ENCODE measurements at places on chromosomes 11 and 22.

DNA sequence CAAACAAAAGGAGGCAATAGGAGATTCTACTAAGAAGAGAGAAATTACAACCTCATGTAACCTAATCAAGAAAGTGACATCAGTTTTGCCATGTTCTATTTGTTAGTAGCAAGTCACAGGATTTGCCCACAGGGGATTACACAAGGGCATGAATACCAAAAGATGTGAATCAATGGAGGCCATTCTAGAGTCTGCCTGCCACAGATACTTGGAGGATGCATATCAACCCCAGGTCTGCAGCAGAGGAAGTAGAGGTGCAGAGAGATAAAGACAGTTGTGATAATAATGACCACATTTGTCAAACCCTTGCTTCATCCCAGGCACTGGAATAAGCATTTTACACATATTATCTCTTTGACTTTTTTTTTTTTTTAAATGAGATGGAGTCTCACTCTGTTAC lies 2.4 kb upstream of the ASCC2 start:
- DNase-seq, result no peak

GRCh38 chr22:48592488-48592887 lies 1235.2 kb downstream of the BRD1 start:
- no peak for DNase-seq

- no peak for DNase-seq
Observed at GRCh38 chr11:77171885-77172665, 44.0 kb downstream of the MYO7A start.

DNA sequence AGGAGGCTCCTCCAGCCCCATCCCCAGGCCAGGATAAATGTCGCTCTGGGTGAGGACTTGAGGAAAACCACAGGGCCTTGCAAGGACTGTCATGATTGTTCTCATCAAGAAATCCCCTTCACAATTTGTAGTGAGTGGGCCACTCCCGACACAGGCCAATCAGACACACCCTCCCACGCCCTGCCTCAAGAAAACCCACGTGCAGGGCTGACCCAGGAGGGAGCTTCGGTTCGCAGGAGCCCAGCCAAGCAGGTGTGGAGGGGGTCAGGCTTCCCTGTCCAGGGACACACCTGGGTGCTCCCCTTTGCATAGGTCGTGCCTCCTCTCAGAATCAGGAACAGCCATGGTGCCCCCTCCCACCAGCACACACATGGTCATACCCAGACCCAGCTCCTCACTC lies 43.2 kb downstream of the SHANK2 start:
- no peak for DNase-seq

DNA sequence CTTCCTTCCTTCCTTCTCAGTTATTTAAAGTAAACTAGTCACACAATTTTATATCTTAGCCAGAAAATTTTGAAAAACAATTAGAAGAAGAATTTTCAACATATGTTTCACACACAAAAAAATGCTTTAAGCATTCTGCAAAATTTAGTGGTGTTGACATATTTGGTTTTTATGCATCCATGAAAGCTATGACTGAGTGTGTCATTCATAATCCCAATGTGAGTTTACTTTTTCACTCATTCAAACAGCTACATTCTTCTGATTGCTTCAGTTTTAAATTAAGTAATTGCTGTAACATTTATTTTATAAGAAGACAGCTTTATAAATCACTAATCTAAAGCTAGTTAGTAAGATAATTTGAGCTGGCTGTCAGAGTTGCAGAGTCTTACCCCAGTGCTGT lies 453.5 kb downstream of the LRRC4C start:
- no peak for DNase-seq

DNA sequence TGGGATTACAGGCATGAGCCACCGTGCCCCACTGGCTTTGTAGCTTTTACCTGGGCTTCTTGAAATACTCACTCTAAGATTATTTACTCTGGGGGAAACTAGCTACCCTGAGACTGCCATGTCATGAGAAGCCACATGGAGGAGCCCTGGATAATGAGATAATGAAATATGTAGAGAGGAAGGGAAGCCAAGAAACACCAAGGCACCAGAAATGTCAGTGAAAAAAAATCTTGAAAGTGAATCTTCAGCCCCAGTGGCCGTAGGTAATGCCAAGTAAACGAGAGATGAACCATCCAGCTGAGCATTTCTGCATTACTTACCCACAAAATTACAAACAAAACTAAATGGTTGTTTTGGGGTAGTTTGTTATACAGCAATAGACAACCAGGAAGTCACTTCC lies 125.6 kb downstream of the APIP start:
- DNase-seq, result no peak

DNA sequence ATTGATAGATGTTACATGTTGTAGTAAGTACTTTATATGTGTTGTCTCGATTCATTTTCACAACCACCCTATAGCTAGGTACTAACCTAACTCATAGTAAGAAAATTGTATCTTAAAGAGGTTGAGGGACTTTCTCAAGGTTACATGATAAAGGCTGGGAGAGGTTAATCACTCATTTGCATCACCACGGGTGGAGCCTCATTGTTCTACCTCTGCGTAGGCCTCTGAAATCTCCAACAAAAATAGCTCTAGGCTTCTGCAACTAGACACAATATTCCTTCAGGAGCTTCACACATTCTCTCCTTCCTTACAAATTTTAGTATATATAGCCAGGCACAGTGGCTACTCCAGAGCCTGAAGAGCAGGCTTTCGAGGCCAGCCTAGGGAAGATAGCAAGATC lies 408.9 kb upstream of the ANO5 start:
- no peak for DNase-seq

- no peak for DNase-seq
Observed at GRCh38 chr11:17073370-17074027, 4.0 kb downstream of the RPS13 start.

DNA sequence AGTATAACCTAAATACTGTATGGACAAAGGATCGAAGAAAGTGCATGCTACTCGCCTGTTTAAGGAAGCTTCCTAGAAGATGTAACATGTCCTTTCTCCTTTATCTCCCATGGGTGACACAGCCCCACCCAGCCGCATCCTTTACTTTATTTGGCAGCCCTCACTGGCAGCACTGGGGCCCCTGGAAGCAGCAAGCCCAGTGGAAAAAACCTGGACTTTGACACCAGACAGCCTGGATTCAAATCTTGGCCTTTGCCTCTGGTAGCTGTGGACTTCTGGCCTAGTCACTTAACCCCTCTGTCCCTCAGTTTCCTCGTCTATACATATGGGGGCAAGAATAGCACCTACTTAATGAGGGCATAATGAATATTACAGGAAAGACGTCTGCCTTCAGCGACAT lies 67.1 kb downstream of the MYEOV start:
- DNase-seq, result no peak

GRCh38 chr11:66728693-66729385 lies at the start of gene SPTBN2:
Gene SPTBN2 (minus strand): TSS chr11:66729216. CDS start chr11:66721240, 7,976 bp downstream.
- no peak for DNase-seq

DNA sequence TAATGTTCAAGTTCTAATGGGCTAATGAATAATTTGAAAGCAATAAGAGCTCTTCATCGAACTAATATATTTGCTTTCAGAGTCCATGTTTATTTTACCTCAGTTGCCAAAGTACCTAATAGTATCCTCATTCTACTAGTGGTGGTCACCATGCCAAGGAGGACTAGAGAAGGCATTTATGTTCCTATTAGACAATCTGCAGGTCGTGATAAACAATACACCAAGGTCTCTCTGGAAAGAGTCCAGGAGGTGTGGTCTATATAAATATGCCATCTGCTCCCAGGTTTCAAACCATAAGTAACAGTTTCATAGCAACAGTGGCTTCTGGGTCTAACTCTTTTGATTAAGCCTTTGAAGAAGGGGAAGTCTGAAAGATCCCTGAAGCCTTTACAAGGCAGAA lies 42.9 kb downstream of the ARFGAP3 start:
- DNase-seq, result no peak

DNA sequence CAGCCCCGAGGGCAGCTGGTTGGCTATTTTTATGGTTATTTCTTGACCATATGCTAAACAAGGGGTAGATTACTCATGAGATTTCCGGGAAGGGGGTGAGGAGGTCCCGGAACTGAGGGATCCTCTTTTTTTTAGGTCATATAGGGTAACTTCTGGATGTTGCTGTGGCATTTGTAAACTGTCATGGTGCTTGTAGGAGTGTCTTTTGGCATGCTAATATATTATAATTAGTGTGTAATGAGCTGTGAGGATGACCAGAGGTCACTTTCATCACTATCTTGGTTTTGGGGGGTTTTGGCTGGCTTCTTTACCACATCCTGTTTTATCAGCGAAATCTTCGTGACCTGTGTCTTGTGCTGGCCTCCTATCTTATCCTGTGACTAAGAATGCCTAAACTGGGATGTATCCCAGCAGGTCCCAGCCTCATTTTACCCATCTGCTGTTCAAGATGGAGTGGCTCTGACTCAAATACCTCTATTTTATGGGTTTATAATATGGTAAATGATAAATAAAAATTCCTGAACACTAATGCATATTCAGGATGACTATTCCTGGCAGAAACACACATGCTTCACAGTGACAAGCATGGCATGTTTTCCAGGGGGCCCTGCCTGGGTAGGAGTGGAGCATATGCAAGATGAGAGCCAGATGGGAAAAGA lies 11.2 kb downstream of the KREMEN1 start:
- DNase-seq, result no peak

GRCh38 chr22:49751966-49752597 lies 75.6 kb downstream of the BRD1 start:
- no peak for DNase-seq

- DNase-seq, result no peak
Observed at GRCh38 chr11:68145120-68145866, 24.1 kb upstream of the CHKA start.

DNA sequence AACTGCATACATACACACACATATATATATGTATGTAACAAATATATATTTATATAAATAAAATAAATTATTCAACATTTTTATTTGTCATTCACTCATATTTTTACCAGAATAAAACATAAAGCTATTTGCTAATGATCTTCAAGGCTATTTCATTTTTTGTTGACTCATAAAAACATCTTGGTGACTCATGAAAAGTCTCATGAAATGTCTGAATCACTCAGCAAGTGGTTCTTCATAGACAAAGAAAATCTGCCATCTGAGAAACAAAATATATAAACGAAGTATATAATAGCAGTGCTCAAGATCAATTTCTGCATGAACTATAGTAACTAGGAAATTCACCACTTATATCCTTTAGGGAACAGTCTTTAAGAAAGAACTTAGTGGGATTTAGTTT lies 764.8 kb upstream of the FAT3 start:
- DNase-seq, result no peak

- no peak for DNase-seq
Observed at GRCh38 chr11:108148556-108148955, 27.2 kb downstream of the ACAT1 start.

DNA sequence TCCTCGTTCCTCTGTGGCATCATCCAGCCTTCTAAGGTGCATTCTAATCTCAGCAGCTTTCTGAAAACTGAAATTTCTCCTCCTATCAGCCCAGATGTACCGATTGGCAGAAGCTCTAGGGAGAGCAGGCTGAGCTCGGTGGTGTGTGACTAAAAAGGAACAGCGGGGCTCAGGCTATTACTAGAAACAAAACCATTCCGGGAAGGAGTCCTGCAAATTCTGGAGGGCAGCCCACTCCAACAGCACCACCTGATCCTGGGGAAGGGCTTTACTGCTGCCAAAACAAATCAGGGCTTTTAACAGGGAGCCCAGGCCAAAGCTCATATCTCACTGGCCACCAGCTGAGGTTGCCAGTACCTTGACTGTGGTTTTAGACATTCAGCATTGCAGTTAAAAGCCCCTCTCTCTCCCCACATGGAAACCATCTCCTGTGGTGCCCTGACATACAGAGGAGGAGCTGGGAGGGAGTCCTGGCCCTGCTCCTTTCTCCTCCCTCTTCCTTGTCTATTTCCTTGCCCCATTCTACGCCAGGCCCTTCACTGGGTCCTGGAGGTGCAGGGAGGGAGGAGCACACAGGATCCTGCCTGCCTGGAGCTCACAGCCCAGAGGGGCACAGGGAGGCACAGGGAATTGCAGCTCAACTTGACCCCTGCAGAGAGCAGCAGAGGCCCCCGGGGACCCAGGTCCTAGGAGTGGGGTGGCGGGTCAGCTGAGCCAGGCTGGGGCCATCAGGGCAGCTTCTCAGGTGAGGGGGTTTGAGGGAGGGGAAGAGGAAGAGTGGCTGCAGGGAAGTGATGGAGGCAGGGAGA lies 889 bp downstream of the PLAAT4 start:
- peak; percentile 52 for DNase-seq

DNA sequence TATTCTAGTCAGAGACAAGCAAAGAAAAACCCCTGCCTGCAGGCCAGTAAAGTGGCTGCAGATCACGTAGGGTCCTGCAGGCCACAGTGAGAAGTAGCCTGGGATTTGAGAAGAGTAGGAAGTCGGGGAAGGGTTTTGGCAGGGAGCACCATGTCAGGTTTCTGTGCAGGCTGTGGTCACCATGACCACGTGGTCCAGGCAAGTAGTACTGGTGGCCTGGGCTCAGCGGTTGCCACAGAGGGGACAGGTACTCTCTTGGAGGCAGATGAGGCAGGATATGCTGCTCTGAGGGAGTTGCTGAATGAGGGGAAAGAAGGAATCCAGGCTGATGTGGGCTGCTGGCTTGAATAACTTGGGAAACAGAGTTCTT lies 46.5 kb downstream of the PISD start:
- no peak for DNase-seq

- no peak for DNase-seq
Observed at GRCh38 chr11:3115321-3115720, 49.8 kb downstream of the OSBPL5 start.

DNA sequence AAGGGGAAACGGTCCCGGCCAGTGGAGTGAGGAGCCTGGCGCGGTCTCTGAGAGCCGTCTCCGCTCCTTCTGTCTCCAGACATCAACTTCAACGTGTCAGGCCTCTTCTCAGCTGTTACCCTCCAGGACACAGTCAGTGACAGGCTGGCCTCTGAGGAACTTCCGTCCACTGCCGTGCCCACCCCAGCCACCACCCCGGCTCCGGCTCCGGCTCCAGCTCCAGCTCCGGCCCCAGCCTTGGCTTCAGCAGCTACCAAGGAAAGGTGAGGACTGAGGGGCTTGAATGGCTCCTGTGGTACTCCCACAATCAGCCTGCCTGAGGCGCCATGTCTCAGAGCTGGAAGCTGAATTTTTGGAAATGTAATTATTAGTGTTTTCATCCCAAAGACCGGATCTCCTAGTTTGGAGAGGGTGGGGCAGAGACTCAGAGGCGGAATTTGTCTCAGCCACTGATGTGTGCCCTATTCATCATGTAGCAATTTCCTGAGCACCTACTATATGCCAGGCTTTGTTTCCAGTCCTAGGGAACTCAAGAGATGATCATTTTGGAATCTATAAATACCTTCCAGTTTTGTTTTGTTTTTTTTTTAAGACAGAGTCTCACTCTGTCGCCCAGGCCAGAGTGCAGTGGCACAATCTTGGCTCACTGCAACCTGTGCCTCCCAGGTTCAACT lies 7.9 kb upstream of the PDXP start:
- no peak for DNase-seq

All from thoracic aorta (tissue), 2 donors.